ENCODE measurements at places on chromosomes 5 and 9.
A peak's percentile ranks its signal among the peaks of the same experiment; 100 is the strongest.

- DNase-seq, result no peak
These were observed 227.3 kb upstream of the DAPK1 start for GRCh38 chr9:87270221-87270847.

GRCh38 chr5:75148051-75148450 is 88.6 kb downstream of the ANKRD31 start:
- no peak for DNase-seq

DNA sequence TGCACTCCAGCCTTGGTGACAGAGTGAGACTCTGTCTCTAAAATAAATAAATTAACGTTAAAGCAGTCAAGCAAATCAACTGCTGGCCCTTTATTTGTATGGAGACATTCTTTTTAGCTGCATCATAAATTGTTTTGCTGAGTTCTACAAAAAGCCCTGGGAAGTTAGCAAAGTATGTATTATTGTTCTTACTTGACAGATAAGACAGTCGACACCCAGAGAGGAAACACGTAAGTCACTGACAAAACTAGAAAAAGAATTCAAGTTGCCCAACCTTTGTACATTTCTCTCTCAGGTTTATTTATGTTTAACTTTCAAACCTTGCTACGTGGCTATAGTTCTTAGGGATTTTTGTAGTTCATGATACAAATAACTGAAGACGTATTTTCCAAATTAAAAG is 40.4 kb upstream of the MACIR start:
- peak; percentile 63 for DNase-seq

DNA sequence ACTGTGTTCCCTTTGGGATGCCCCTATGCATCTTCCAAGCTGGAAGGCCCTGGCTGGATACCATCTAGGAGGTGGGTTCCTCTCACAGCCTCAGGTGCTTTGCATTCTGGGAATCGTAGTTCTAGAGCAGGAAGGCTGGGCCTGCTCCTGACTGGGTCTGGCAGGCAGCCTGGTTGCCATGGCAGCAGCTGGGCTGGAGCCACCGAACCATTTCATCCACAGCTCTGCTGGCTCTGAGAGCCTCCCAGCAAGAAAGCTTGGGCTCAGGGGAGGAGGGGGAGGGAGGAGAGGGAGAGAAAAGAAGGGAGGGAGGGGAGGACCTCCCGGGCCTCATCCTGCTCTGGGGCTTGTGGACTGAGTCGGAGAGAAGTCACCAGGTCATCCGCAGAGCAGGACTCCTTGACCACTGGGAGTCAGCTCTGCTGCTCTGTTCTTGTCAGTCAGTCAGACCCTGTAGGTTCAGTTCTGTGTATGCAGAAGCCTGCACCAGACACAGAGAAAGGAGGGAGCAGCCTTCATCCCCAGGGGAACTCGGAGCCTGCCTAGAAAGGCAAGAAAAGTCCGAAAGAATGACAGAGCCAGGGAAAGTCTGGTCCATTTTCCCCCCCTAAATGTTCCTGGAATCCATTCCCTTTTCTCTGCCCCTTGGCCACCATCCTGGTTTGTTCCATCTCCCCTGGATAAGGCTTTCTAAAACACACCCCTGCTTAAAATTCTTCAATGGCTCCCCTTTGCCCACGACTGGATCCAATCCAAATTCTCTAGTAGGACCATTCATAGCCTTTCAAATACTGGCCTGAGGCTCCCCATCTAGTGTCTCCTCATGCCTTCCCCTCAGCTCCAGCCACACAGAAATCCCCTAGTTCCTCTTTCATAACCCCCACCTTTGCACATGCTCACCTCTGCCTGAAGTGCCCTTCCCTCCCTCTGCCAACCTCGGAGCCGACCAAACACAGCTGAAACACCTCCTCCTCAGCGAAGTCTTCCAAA is 65.4 kb upstream of the ARAP3 start:
- DNase-seq, result peak; percentile 64

- no peak for DNase-seq
These were observed 24.8 kb upstream of the SMC2 start for GRCh38 chr9:104069288-104069687.

DNA sequence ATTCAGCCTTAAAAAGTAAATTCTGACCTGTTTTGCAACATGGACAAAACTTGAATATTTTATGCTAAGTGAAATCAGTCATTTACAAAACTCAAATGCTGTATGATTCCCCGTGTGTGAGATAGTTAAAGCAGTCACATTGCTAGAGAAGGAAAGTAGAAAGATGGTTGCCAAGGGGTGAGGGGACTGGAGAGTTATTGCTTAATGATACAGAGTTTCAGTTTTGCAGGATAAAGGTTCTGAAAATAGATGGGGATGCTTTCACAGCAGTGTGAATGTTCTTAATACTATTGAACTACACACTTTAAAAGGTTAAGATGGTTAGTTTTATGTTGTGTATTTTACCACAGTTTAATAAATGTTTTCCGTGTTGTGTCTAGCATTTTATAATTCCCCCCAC is 51.2 kb downstream of the SGCD start:
- DNase-seq, result no peak

GRCh38 chr9:29830821-29831220 is 2257.5 kb upstream of the C9orf72 start:
- DNase-seq, result peak; percentile 18

DNA sequence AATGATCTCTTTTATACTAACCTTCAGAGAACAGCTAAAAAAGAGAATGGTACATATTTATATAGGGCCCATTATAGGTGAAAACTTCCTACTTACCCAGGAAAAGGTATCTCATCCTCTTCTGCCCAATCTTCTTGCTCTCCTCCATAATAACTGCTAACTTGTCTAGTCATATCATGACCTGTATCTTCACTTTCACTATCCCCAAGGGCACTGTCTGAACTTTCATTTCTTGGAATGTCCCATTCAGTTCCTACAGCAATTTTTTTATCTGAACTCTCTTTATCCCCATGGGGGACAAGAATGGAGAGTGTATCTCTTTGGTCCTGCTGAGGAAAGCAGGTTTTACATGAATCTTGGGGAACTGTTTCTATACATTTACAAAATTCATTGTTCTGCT is 36.4 kb upstream of the RAPGEF6 start:
- no peak for DNase-seq

DNA sequence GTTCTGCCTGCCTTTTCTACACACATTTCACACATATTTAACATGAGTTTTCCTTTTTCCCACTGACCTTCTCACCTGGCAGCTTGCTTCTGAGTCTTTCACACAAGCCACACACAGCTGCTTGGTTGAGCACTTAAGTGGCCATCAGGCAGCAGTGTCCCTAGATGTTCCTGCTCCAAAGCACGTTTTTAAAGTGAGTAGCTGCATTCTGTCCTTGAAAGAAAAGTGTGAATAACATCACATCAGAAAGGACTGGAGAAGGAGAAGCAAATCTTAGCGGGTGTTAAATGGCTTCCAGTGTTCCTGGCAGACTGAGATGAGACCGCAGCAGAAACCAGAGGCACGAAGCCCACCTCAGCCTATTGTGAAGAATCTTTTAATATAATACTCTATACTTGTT is 209.2 kb upstream of the IRX4 start:
- no peak for DNase-seq

DNA sequence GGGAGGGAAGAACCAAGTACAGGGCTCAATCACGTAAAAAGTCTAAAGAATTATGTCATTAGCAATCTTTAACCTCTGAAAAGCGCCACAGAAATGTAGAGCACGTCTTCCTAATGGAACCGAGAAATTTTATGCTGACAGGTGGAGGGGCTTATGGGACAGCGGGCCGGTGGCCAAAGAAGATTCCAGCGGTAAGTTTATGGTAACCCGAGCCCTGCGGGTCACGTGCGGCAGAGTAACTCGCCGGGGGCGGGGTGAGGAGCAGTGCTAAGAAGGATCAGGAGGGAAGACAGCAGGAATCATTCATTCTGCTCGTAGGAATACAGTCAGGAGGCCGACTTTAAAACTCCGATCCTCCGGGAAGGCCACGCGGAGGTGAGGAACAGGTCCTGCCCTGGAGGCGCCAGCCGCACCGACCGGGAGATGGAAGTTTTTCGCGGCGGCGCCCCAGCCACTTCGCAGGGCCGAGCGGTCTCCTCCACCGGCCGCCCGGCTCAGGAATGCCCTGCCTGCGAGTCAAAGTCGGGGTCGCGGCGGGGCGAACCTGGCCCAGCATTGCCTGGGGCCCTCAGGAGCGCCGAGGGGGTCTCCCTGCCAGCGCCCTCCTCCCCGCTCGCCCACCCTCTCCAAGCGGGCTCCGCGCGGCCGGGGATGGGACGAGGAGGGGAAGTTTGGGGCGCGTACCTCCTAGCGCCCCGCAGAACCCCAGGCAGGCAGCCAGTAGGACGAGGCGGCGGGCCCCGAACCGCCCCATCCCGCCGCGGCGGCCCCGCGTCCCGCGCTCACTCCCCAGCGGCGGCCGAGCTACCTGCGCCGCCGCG is 101.8 kb downstream of the ESM1 start:
- no peak for DNase-seq

DNA sequence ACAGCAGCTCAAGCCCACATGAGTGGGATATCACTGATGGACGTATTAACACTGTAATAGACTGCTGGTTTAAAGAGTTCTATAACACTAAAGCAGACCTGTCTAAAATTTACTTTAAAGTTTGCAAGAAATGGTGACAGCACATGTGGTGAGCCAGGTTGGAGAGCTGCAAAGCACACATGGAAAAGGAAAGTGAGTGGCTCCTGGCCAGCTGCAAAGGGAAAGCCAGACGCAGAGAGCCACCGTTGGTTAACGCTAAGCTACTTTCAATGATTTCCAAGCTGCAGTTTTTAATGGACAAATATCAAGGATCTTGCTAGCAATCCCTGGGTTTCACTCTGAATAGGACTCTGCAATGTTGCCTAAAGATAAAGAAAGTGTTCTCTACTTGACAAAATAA is 89.9 kb downstream of the CTNND2 start:
- DNase-seq, result no peak

GRCh38 chr9:79742110-79742721 is 170.5 kb downstream of the TLE4 start:
- DNase-seq, result no peak

DNA sequence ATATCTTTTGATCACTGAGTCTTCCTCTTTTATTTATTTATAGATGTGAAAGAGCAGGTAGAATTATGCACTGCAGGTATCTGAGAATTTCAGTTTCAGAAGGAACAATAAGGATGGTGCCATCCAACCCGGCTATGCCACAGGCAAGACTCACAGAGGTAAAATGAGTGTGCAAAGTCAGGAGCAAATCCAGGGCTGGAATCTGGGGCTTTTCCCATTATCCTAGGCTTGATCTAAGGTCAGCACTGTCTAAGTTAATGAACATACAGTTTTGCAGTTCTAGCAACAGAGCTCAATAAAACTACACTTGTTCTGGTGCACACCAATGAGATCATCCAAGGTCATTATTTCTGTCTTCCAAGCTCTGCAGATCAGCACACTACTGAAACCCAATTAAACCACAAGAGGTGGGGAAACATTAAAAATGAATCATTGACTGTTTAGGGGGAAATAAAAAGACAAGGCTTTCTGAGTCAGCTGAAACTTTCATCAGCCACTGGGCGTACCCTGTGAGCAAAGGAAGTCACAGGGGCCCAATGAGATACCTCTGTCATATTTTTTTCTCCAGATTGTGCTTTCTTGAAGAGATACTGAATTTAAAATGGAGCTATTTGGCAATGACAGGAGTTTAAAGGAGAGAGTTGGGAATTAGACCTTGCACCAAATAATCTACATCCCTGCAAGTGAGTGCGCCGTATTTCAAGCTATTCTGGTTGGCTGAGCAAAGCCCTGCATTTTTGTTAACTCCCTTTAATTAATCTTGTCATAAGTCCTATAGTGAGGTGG is 662.2 kb upstream of the ZNF608 start:
- DNase-seq, result peak; percentile 96

- DNase-seq, result no peak
These were observed 76.1 kb downstream of the FNIP1 start for GRCh38 chr5:131720714-131721113.

GRCh38 chr9:120267929-120268328 is 312.0 kb downstream of the CDK5RAP2 start:
- no peak for DNase-seq

DNA sequence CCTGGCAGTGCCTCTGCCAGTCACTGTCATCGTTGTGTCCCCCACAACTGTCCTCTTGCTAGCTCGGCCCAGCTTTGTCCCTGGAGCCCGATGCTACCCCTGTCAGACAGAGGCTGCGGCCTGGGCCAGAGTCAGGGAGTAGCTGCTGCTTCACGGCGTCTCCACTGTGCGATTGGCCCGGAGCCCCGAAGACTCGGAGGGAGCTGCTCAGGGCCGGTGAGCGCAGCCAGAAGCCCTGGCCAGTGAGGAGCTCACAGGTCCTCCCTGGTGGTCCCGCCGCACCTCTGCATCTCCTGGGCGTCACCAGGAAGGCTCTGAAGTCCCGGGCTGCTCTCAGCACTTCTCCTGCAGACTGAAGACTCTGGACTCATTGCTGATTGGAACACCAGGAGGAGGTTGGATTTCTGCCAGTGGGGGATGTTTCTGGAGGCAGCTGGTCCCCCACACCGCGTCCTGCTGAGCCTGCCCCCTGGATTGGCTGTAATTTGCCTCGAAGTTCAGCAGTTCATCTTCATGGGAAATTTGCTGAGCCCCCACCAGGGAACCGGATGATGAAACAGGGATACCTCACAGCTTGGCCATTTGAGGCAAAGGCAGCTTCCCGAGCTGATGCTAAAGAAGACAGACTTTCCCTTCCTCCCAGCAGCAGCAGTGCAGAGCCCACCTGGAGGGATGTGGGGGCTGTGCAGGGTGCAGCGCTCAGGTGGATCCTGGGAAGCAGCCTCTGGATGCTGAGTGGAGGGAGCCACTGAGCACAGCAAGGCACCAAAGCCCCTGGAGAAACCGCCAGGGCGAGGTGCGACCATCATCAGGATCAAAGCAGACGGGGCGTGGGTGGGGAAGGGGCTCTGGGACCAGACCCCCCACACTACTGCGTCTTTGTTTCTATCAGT is 45.6 kb downstream of the USP20 start:
- DNase-seq, result no peak

- no peak for DNase-seq
These were observed 541 bp downstream of the GNPDA1 start for GRCh38 chr5:142012186-142012785.

DNA sequence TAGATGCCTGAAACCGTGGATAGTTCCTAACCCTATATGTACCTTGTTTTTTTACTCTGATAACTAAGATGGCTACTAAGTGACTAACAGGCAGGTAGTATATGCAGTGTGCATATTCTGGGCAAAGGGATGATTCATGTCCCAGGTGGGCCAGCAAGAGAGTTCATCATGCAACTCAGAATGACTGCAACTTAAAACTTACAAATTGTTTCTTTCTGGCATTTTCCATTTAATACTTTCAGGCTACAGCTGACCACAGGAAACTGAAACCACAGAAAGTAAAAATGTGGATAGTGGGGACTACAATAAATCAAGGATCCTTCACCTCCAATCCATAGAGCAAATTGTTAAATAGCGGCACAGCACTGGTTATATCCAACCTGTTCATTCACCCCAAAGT is 30.7 kb upstream of the VCAN start:
- no peak for DNase-seq

DNA sequence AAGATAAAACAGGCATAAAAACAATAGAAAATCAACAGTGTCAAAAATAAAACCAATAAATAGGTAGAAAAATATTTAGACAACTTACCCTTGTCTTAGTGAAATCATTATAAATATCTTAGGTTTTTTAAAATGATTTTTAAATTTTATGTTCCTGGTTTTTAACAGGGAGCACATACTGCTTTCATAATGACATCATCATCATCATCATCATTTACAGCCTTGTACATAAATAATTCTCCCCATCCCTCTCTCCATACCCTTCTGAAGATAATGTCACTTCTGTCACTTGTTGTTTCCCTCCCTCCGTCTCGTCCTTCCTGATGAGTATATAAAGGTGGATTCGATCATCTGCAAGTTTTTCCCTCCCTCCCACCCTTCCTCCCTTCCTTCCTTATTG is 56.6 kb downstream of the CDH9 start:
- DNase-seq, result no peak
